Brain pericyte (primary cell): ENCODE measurements at places on chromosomes 3 and 15.

DNA sequence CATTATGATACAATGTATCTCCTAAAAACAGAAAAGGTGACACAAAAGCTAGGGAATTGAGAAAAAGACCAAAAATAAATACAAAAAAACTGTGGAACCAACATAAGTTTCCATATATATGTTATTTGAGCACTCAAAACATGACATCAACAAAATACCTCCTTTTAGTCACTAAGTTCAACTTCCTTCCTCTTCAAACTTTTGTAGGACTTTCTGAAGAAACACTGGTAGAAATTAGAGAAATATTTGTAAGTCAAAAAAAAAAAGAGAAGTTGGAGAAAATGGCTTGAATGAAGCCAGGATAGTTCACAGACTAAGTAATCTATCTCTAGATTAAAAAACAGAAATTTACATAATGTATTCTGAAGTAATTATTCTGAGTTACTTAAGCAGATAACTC, 208.4 kb upstream of the ALCAM start:
- no peak for DNase-seq

DNA sequence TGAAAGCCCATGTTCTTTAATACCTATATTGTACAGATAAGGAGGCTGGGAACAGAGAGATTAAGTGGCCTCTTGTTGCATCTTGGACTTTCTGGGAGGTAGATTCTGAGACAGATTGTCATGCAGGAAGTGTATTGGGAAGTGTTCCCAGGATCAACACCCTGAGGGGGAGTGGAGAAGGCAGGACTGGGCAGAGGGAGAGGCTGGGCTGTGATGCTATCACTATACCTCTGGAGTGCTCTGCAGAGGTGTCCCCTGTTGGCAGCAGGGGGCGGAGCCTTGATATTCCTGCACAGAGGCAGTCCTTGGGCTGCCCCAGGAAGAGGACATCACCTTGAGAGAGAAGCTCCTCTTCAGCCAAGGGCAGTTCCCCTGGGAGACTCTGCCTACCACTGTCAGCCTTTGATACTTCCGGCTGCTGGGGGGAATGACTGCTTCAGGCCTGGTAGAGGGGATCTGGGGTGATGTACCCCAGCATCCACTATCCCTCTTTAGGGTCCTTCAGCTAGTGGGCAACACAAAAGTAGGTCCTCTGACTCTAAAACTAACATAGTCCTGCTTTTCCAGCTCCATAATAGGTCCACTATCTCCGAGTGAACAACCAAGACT, 97.4 kb upstream of the RNU6-1 start:
- no peak for DNase-seq

DNA sequence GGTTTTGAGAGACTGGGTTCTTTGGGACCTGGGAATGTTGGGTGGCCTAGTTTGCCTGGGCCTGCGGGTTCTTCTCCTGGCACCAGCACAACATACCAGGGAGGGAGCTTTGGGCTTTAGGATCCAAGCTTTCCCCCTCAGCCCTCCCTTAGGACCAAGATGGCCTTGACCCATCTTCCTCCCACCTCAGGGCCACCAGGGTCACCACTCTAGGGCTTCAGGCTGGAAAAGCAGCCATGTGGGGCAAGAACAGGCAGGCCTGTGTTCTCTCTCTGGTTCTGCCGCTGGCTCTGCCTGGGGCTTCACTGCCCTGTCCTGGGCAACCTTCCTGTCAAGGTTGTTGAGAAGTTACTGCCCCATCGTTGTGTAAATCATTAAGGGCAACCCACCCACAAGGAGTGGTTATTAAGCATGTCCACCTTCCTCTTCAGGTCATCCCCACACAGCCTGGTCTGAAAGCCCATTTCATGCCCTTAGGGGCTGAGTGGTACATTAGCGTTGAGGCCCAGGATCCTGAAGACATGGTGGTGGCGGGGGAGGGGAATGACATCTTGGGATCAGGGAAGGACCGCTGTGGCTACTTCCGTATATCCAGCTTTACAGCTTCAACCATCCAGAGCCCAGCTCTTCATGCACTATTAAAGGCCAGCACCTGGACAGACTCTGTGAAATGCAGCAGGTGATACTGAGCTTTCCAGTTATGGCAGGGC, 652 bp downstream of the DUOX1 start:
- no peak for DNase-seq

GRCh38 chr3:101725194-101725889, 928 bp downstream of the CEP97 start:
- no peak for DNase-seq

GRCh38 chr3:183698318-183698751, 738 bp downstream of the YEATS2 start:
- no peak for DNase-seq

DNA sequence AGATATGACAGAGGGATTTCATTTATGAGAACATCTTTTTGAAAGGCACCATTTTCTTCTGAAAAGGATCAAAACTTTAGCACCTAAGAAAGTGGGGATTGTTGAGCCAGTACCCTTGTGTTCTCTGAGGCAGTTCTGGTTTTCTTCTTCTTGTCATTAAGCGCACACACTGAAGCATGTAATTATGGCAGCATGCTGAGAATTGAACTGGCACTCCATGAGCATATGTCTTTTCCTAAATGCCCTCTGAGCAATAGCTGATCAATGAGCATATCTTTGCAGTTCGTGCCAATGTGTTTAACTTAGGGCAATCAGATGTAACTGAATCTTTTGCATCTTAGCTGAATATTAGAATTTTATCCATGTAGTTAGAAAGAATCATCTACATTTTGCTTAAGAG, 53.9 kb upstream of the VGLL3 start:
- DNase-seq: no peak

- no peak for DNase-seq
These were observed 107.2 kb upstream of the RASGRP1 start for GRCh38 chr15:38671675-38672254.

DNA sequence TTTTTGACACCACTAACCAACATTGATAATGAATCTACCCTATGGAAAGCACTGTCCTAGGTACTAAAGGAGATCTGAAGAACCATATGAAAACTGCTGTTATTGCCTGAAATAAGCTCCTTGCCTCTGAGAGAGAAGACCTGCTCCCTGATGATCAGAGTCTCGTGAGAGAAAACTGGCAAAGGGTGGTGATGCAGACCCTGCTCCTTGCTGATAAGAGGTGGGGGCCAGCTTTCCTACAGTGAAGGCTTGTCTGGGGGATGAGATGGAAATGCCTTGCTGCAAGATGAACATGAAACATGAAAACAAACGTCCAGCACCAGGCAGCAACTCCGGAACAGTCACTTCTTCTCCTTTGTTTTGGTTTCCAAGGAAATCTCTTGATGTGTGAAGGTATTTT, 31.9 kb downstream of the RASGRP1 start:
- no peak for DNase-seq

- DNase-seq: no peak
These were observed 66.2 kb downstream of the ITGA11 start for GRCh38 chr15:68365770-68366169.

DNA sequence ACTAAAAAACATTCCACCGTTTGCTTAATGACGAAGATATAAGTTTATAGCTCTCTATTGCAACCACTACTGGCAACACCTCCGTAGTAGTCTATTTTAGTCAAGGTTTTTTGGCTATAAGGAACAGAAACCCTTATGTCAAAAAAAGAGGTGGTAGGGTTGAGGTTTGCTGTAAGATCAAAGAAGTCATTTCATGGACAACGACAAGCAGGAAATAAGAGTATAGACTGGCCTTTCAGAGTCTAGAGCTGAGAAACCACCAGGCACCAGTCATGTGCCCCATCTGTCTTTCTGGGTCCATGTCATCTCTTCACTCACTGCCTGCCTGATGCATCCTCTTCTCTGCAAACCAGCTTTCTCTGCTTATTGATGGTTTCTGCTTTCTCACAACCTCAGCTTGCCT, 42.7 kb downstream of the THBS1 start:
- DNase-seq: no peak

GRCh38 chr3:30713885-30714503, 107.6 kb downstream of the TGFBR2 start:
- no peak for DNase-seq

- DNase-seq: no peak
These were observed 404.4 kb upstream of the KCNMB2 start for GRCh38 chr3:178131801-178132200.

- DNase-seq: no peak
These were observed 487.5 kb upstream of the KCNMB2 start for GRCh38 chr3:178048768-178049167.

DNA sequence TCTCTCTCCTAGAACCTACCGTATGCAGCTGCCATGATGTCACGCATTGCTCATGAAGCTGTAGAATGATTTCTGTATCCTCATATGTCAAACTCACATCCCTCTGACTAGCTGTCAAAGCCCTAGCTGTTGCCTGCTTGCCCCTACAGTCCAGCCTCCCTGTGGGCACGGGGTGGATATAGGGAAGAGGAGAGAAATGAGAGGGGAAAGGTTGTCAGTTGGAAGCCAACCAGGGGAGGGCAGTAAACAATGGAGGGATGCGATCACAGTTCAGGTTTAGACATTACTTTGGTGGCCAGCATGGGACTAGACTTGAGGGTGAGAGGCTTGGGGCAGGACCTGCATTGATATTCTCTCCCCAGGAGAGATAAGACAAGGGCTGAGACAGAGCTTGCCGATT, 1.7 kb upstream of the HDGFL3 start:
- DNase-seq: no peak
